ENCODE measurements at places on chromosomes 1 and 21.

DNA sequence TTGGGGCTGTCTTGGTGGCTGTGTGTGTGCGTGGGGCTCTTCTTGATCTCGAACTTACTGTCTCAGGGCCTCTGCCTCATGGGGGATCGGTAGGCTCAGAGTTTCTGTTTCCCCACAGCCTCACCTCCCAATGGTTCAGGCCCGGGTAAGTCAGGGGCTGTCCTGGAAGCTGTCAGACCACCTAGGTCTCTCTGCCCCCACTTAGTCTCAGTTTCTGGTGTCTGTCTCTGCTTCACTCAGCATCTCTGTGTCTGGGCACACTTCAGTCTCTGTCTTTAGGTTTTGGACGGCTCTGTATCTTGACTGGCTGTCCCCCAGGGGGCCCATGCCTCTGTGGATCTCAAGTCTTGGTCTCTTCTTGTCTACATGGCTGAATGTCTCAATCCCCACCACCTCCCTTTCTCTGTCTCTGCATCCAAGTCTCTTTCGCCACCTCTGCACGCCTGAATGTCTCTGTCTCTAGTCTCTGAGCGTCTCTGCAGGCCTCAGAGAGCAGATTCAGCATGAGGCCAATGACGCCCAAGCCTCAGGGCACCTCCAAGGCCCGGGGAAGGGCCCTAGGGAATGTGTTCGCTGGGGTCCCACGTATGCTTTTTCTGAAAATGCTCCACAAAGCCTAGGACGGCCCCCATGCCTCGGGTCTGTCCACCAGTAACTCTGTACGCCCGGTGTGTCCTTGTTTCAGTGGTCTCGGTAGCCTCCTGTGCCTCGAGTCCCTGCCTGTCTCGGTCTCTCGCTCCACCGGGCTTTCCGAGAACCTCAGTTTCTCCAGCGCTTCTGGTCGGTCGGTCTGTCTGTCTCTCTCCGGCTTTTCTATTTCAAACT, 818 bp downstream of the FHL3 start:
- DNase-seq, result no peak

DNA sequence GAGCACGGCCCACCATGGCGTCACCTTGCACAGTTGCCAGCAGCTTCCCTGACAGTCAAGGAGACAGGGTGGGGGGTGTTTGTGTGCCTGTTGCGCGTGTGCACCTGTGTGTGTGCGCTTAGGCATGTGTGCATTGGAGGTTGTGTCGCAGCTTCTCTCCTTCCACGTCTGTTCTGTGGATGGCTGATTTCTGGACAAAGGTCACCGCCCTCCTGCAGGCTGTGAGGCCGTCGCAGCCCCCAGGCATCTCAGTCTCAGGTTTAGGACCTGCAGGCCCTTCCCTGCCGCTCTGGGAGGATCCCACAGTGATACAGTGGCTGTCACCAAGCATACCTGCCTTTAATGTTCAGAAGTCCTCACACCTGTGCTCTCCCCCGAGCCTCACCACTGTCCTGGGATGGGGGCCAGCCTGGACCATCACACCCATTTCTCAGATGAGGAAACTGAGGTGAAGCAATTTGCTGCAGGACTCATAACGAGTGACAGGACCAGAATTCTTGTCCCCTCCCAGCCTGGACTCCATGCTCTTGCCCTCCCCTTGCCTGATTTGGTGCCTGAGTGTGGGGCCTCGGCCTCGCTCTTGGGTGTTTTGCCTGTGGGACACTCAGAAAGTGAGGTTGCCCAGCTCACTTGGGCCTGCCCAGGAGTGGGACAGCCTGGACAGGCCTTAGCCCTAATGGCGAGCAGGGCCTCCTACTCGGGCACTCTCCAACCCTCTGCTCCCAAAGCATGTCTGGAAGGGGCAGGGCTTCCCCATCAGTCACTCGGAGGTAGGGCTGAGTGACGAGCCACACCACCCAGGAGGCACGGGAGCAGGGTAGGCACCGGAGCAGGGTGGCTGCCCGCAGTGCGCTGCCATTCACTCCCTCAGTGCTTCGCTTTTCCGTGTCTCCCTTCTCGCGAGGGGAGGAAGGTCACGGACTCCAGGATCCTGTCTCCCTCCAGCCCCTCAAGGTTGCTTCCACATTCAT, 22.6 kb downstream of the COQ8A start:
- DNase-seq, result no peak

GRCh38 chr1:46431695-46432094, 37.6 kb downstream of the FAAH start:
- no peak for DNase-seq

- DNase-seq, result no peak
Observed at GRCh38 chr1:178168536-178168935, 74.6 kb downstream of the RASAL2 start.

- no peak for DNase-seq
Observed at GRCh38 chr1:182855911-182856310, 16.8 kb downstream of the DHX9 start.

GRCh38 chr1:17531343-17531681, 8.2 kb upstream of the ARHGEF10L start:
- no peak for DNase-seq

DNA sequence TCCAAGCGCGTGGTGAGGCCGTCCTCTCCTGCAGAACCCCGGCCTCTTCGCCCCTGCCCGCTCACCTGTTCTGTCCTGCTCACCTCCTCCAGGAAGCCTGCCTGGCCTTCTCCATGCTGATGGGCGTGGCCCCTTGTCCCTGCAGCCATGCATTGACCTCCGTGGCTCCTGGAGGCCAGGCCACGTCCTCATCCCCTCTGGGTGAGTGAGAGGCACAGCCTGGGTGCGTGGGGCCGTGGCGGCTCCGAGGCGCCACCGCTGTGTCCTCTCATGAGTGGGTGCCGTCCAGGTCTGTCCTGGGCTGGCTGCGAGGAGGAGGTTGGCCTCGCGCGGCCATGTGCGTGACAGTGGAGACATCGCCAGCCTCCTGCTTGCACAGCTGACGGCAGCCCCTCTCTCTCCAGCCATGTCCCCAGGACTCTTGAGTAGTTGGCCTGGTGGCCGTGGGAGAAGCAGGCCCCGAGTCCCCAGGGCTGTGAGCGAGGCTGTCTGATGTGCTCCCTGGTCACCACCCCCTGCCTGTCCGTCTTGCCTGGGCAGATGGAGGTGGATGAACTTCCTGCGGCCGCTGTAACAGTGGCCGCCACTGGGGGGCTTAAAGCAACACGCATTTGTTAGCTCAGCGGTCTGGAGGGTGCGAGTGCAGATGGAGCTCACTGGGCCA, 58.1 kb downstream of the PRKCZ start:
- DNase-seq, result no peak

DNA sequence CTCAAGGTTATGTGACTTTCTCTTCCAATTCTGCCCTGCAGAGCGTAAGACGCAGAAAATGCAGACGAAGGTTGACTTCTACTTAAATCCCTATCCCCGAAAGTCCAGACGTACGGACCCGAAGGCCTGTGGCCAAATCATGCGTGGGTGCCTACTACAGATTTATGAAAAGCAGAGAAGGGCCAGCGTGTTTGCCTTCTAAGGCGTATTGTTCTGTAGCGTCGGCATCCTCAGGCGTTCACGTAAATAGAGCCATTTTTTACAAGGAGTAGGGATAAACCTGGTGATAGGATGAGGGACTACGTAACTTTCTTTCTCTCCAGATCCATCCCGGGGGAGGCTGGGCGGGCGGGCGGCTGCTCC, 222 bp upstream of the GIPC2 start:
- DNase-seq, result no peak

- DNase-seq, result no peak
Observed at GRCh38 chr1:20182415-20182814, 3.5 kb upstream of the UBXN10 start.

GRCh38 chr1:232844791-232845190, 39.6 kb downstream of the MAP10 start:
- DNase-seq, result no peak

GRCh38 chr21:45505416-45506021, 36.7 kb downstream of the SLC19A1 start:
- DNase-seq, result no peak

DNA sequence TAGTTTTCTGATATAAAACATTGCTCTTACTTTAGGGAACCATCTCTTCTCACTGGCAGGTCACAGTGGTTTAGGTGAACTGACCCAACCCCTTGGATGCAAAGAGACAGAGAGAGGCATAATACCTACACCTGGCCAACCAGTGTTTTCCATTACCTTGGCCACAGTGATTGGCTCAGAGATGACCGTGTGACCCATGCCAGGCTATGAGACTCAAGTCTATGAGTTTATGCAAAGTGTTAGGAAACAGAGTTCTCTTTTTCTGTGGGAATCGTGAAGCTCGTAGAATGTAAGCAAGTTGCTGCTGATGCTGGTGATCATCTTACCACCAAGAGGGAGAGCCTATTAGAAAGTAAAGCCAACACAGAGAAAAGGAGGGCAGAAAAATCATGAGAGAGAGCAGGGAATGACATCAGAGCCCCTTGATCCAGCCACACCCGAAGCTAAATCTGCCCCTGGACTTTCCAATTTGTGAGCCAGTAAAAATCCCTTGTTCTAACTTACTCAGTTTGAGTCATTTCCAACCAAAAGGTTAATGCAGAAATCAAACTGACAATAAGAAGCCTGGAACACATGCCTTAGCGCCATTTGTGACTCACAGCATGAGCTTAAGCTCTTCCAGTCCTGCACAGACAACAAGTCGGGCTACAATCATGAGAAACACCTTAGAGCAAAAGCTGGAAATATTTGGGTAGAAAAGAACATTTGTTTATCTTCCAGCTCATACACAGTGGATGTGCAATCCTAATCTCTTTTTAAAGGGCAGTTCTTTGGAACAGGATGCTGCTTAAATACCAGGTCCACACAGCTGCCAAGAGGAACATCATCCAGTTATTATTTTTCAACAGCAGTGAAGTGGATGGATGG, 81.3 kb upstream of the KAZN start:
- no peak for DNase-seq

DNA sequence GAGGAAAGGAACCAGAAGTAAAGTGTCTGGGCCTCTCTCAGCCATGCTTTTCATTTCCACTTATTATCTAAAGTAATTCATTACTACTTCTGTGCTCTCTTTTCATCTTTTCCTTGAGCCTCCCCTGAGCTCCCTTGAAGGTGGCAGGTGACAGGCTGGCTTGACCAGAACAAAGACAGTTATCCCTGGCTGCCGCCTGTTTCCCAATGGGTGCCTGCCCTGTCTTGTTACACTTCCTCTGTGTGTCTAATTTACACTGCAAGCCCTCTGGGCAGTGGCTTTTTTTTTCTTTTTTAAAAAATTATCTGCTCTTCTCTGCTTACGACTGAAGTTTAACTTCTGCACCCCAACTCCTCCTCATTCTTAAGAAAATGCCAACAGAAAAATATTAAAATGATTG, 113.4 kb downstream of the NGF start:
- no peak for DNase-seq

- DNase-seq, result no peak
Observed at GRCh38 chr1:222106377-222106776, 364.5 kb upstream of the DUSP10 start.

- no peak for DNase-seq
Observed at GRCh38 chr1:102529446-102529845, 532.7 kb upstream of the OLFM3 start.

DNA sequence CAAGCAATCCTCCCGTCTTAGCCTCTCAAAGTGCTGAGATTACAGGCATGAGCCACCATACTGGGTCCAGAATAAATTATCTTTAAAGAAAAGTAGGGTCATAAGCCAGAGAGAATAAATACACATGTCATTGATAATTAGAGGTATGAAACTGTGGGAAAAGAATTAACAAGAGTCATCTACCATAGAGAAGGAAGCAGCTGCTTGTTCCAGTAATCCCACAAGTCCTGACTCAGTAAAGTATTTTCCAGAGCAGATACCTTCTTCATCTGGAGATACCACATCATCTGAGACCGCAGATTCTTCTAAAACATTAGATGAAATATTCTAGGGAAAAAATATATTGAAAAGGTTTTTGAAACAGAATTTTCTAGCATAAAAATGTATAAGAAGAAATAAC, 55.7 kb downstream of the USP1 start:
- no peak for DNase-seq

- no peak for DNase-seq
Observed at GRCh38 chr1:46131093-46131492, 1.3 kb downstream of the PIK3R3 start.

GRCh38 chr1:93635614-93636543, 45.8 kb downstream of the BCAR3 start:
- no peak for DNase-seq

DNA sequence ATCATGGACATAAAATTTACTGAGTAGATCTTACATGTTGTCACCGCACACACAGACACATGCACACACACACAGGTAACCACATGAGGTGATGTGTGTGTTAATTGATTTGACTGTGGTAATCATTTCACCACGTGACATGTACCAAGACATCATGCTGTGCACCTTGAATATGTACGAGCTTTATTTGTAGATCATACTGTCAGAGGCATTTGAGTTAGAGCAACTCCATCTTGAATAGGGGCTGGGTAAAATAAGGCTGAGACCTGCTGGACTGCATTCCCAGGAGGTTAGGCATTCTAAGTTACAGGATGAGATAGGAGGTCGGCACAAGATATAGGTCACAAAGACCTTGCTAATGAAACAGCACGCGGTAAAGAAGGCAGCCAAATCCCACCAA, 31.7 kb upstream of the TRIM17 start:
- DNase-seq, result no peak

GRCh38 chr1:27539901-27540861, 50.2 kb upstream of the WASF2 start:
- no peak for DNase-seq

GRCh38 chr1:88434836-88435235, 249.2 kb upstream of the PKN2 start:
- no peak for DNase-seq
